ENCODE measurements at places on chromosomes 5 and 9.

DNA sequence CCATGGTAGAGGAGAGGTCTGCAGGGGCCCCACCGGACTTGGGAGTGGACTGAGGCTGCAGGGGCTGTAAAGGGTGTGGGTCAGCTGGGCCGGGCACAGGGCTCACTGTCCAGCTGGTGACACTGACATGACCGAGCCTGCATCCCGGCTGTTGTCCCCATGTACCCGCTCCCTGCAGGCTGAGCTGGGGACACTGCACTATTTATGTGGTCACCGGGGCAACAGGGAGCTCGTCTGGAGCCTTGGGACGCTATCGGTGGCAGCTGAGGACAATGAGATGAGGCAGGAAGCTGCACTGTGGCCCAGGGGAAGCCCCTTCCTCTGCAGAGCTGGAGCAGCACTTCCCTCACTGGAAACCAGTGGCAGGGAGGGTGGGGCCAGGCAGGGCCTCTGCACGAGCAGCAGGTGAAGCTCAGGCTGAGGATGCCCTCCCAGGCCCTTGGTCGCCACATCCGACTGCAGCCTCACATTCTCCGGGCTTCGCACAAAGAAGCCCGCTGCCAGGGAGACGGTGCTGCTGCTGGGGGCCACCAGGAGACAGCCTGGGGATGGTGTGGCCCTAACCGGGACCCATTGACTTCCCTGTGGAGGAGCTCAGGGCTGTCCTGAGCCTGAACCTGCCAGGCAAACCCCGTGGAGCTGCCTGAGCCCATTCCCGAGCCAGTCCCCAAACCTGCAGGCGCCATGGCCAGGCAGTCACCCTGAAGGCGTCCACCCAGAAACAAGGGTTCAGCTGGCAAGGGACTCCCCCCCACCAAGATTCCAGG, 26.4 kb downstream of the ZDHHC11B start:
- no peak for DNase-seq

GRCh38 chr5:132049093-132049492, 11.4 kb upstream of the IL3 start:
- no peak for DNase-seq

- DNase-seq, result no peak
Measured at GRCh38 chr9:76904661-76905457, 1.1 kb downstream of the PRUNE2 start.

DNA sequence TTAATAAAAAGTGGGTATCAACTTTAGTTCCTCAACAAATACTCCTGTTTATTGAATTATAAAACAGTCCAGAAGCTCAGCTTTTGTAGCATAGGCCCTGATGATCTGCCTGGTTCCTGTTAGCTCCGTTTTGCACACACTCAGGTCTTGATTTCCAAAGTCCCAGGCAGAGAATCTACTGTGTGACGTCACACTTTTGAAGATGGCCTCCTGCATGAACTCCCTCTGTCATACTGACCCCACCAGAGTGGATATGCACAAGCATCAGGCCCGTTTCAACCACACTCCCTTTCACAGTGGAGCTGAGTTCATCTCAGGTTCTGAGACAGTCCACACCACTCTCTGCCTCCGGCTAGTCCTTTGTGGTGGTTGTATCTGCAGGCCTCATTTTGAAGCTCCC, 353.1 kb downstream of the PTPRD start:
- no peak for DNase-seq

DNA sequence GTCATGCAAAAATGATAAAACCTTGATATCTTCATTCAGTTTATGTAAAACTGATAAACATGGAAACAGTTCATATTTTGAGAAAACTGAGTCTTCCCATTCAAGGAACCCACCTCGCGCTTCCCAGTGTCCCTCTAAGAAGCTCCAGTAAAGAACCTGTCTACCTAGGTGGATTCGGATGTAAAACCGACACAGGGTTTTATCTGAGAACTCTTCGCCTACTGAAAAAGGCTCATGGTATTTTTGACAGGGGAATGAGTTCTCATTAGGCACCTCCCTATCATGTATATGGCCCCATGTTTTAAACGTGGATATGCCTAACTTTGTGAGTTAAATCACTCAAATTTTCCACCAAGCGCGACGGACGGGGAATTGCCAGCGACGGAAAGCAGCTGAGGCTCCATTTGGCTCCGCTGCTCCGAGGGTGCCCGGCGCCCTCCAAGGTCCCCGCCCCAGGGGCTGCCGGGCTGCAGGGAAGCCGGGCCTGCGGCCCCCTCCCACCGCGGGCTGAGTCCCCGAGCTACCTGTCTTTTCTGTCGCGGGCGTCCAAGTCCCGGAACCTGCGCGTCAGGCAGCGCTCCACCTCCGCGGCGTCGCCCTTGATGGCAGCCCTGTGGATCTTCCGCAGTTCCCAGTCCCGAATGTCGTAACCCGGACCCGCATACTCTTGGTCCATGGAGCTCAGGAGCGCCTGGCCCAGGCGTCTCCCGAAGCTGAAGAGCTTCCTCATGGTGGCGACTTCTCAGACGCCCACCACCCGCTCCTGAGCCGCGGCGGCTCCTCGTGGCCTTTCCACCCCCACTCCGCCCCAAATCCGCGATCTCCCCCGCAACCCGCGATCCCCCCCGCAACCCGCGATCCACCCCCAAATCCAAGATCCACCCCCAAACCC, 594 bp downstream of the ANKRD18A start:
- peak; percentile 34 for DNase-seq

DNA sequence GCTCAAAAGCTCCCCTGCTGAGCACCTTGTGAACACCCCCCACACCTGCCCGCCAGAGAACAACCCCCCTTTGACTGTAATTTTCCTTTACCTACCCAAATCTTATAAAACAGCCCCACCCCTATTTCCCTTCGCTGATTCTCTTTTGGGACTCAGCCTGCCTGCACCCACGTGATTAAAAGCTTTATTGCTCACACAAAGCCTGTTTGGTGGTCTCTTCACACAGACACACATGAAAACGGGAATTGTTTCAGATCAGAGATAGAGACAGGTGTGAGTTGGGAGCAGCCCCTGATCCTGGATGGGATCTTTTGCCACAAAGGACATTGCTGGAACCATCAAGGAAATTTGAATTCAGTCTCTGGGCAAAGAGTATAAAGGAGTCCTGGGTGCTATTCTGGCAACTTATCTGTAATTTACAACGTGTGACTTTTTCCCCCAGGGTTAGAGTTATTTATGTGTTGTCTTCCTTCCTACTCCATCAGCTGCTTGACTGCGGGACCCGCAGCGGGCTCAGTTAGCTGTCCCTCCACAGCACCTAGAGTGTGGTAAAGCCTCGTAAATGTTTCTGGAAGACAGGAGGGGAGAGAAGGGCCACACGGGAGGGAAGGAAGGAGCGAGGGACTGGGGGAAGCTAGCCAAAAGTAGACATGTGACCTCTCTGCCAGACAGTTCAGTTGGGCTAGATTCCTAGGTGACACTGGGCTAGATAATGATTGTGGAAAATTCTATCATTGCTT, 437.0 kb downstream of the ZNF608 start:
- DNase-seq, result no peak

GRCh38 chr9:4740638-4741364, at the start of gene AK3:
AK3 (minus strand) TSS chr9:4741202; CDS start chr9:4741087, 115 bp downstream.
- peak; percentile 54 for DNase-seq

- no peak for DNase-seq
Measured at GRCh38 chr5:11527652-11528349, 376.4 kb downstream of the CTNND2 start.

- no peak for DNase-seq
Measured at GRCh38 chr9:129939431-129939830, 103.6 kb downstream of the FNBP1 start.

GRCh38 chr5:86964889-86965288, 302.8 kb upstream of the RASA1 start:
- no peak for DNase-seq

- no peak for DNase-seq
Measured at GRCh38 chr5:48192-48591, 43.8 kb upstream of the PLEKHG4B start.

- DNase-seq, result no peak
Measured at GRCh38 chr5:159263569-159263905, 447 bp downstream of the UBLCP1 start.

DNA sequence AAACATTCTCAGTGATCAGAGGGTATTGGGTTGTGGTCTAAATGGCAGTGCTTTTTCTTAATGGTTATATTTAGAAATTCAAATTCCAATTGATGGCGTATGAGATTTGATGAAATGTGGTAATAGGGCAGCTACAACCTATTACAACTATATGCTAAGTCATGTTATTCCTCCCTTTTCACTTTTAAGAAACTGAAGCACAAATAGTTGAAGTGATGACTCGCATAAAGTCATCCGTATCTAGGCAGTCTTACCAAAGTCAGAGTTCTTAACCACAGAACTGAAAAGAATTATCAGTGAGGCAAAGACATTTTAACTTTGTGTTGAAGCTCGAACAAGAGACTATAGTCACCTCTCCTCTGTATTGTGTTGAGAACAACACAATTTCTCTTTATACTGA, 28.2 kb downstream of the C9orf152 start:
- DNase-seq, result no peak

- DNase-seq, result peak; percentile 75
Measured at GRCh38 chr9:5628530-5629311, at the start of gene RIC1. RIC1 (plus strand) TSS chr9:5629107; CDS start chr9:5629310, 203 bp downstream.

GRCh38 chr9:126682113-126682810, 68.5 kb downstream of the LMX1B start:
- DNase-seq, result no peak

DNA sequence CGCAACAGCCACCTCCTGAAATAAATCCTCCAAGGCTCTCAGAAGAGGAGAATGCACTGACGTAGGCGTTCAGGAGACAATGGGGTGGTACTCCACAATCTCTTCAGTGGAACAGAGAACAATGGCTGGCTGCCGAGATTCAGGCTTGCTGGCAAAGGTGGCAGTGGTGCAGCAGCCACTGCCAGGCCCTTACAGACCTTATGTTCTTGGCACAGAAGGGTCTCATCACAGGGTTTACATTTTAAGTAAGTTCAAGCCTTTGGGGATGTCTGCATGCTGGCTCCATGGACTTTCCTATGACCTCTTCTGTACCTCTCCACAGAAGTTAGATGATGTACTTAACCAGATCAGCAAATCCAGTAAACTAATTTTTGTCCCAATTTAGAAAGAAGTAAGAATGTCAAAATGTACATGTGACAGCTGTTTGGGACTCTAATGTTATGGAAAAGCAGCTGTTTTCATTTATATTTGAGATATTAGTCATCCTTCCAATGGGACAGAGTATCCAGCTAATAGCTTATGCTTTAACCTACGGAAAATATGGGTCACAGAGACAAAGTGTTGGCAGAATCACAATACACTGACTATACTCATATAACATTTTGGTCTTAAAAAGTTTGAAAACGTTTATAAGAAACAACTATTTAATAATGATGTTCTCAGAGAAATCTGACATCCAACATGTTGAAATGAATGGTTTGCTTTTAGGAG, 180.9 kb downstream of the MAPKAP1 start:
- no peak for DNase-seq

- no peak for DNase-seq
Measured at GRCh38 chr5:73435759-73436534, 12.6 kb downstream of the FOXD1 start.

DNA sequence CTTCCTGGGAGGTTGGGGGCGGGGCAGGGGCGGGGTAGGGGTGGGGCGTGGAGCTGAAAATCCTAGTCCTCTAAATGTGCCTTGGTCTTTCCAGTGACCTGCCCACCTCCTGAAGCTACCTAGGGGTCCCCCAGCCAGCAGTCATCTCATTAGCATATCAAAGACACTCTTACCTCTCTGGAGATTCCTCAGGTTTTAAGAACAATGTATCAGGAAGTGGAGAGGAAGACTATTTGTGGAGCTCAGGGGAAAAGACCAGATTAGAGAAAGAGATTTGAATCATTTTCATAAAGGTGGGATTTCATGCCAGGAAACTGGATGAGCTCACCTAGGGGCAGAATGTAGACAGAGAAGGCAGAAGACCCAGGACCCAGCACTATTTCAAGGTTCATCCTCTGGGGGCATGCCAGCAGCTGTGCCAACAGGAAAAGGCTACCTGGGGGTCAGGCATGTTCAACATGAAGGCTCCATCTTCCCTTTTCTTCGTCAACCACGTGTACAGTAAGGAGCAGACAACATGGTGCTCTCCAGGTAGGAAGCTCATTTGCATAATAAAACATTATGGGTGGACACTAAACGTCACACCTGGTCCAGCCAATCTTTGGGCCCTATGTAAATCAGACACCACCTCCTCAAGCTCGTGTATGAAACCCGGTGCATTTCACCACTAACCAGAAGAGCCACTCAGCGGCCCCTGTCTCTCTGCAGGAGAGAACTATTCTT, 6.9 kb downstream of the GMCL2 start:
- no peak for DNase-seq

DNA sequence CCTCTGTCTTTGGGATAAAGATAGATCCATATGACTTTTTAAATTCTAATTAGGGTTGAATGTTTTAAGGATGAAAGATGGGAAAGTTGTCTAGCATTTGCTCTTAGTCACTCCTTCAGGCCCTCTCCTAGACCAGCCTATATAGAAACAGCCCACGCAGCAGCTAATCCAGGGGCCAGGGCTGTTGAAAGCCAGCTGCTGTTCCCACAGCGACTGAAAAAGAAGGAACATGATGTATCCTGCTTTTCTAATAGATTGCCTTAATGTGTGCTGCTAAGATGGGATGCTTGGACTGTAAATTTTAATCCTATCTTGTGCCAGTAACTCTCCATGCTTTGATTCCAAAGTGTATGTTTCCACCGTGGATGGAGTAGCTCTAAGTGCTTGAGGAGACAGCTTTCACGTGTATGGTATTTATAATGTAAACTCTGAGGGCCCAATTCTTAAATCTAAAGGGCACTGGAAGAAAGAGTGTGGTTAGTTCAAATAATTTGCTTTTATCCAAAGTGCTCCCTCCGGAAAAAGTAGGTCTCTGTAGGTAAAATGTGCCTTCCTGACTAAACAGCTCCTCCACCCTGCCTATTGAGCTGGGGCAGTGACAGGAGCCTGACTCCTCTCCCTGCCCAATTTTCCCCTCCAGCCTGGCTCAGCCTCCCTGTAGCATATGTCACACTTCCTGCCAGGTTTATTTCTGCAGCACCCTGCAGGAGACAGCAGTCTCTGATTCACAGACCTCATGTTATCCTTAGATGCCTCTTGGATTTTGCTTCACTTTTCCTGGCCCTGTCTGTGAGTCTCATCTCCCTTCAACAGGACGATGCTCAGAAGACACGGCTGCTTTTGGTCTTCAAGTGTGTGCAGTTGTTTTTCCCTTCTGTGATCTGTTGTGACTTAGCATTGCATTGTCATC, 33.2 kb downstream of the SLC36A1 start:
- no peak for DNase-seq

DNA sequence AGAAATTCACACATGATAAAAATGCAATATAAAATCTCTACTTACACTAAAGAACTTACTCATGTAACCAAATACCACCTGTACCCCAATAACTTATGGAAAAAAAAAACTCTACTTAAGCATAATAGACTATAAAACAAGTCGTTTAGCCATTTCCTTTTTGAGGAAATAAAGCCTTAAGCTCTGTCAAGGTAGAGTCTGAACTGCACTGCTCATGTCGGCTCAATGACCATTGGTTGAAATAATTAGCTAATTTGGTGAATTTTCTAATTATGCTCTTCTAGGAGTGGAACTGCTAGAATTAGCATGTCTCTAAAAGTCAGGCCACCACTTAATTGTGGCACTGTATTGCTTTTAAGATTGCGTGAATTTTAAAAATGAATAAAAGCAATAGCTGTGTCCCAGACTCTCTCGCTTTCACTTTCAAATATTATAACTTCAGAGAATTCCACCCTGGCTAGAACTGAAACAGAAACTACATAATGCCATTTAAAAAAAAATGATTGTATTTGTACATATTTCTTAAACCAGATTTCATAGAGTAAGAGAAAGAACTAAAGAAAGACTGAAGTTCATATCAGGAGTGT, 113.0 kb upstream of the PCA3 start:
- no peak for DNase-seq

Measured in activated CD4-positive, alpha-beta T cell treated with anti-CD3 and anti-CD28 coated beads, Interleukin-2, amount 50 U/mL, for 24 hours (primary cell).